Iris pigment epithelial cell (primary cell): ENCODE measurements at places on chromosomes 1 and 21.
A peak's percentile ranks its signal among the peaks of the same experiment; 100 is the strongest.

- no peak for DNase-seq
Measured at GRCh38 chr1:61000327-61000726, 82.0 kb upstream of the NFIA start.

- DNase-seq, result no peak
Measured at GRCh38 chr1:223680188-223680587, 14.7 kb upstream of the CAPN8 start.

GRCh38 chr1:58325866-58326265, 220.7 kb downstream of the OMA1 start:
- DNase-seq, result no peak

- DNase-seq, result peak; percentile 94
Measured at GRCh38 chr1:233613252-233614172, at the start of gene KCNK1. TSS of gene KCNK1 (plus strand) at chr1:233614106. CDS start at chr1:233614172, 66 bp downstream.

- no peak for DNase-seq
Measured at GRCh38 chr21:31530897-31531705, 128.4 kb upstream of the SOD1 start.

DNA sequence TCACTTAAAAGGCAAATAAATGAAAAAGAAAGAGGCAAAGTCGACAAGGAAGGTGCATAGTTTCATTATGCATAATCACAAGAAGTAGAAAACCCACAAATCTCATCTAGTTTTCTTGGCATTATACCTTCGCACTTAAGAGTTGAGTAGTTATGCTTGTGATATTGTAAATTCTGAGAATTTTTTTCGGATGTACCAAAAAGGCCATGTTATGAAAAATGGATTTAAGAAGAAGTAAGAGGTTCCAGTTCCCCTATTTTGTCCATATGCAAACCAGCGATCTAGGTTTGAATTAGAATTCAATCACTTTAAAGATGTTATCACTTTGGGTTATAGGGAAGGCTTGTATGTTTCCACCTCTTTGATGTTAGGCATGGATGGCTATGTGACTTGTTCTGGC, 7.9 kb upstream of the ERICH3 start:
- DNase-seq, result no peak

DNA sequence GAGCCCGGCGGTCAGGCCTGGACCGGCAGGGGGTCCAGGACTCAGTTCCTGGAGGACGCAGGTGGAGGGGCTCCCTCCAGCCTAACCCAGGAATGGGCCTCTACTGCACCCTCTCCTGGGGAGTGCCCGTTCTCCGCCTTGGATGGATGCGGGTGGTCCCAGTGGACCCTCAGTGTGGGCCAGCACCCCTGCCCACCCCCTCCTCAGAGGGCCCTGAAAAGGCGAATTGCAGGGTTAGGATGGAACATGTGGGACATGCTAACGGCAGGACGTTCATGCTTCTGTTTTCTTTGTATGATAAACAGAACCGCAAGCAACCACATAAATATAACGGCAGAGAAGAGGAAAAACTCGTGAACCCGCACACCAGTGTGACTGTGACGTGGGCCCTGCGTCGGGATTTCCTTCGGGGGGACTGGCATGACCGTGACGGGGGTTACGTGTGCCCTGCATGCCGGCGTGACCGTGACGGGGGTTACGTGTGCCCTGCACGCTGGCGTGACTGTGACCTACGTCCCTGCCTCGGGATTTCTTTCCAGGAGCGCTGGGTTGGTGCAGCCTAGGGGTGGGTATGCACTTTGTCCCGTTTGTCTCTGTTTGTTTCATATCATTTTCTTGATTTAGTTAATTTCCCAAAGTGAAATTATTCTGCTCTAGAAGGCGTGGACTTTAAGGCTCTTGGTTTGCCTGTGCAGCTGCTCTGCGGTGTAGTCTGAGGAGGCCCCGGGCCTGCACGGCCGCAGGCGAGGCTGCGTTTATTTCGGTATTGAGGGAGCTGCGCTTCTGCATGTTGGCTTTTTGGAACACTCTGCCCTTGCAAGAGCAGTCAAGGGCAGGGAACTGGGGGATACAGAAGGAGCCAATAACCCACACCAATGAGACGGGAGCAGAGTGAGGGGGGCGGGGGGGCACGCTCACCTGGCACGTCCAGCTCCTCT, 3.1 kb downstream of the FTCD start:
- DNase-seq, result no peak

DNA sequence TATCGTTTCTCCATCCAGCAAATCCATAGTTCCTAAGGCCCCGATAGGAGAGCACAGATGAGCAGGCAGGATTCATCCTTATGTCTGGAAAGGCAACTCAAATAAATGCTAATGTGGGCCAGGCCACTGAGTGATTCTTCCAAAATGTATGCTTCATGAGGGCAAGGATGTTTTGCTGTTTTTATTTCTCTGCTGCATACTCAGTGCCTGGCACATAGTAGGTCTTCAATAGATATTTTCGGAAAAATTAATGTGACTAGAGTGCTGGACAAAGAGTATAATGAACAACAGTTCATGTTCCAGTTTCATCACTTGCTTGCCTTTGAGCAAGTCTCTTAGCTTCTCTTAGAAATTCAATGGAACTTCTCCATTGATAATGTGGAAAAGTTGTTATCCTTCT, 357.7 kb downstream of the PRDM2 start:
- no peak for DNase-seq

- DNase-seq, result no peak
Measured at GRCh38 chr1:247107694-247108093, 3.5 kb upstream of the ZNF669 start.

DNA sequence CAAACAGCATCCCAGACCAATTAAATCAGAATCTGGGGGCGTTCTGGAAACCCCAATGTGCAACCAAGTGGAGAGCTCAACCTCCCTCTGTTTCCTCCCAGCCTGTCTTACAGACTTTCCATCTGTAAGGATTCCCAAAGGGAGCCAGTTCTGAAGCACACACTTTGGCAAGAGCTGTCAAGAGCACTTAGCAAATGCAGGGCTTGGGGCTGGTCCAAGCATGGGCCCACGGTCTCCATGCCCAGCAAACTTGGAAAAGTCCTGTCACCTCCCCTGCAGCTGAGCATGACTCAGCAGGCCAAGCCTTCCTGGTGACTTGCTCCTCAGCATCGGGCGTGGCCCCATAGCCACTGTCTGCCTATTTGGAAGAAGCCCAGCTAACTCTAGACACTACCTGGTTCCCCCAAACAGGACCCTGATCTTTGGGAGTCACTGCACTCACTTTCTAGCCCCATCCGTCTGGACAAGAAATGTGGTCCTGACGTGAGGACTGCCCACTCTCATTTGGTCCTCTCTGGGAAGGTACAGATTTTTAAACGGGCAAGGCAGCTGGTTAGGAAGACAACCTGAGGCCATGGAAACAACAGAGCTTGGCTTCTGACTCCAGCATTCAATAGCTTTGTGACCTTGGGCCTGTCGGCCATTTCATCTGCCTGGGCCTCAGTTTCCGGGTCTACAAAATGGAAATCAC, 16.9 kb downstream of the SLC2A1 start:
- peak; percentile 71 for DNase-seq

- no peak for DNase-seq
Measured at GRCh38 chr1:211549092-211549711, 29.8 kb downstream of the SLC30A1 start.

DNA sequence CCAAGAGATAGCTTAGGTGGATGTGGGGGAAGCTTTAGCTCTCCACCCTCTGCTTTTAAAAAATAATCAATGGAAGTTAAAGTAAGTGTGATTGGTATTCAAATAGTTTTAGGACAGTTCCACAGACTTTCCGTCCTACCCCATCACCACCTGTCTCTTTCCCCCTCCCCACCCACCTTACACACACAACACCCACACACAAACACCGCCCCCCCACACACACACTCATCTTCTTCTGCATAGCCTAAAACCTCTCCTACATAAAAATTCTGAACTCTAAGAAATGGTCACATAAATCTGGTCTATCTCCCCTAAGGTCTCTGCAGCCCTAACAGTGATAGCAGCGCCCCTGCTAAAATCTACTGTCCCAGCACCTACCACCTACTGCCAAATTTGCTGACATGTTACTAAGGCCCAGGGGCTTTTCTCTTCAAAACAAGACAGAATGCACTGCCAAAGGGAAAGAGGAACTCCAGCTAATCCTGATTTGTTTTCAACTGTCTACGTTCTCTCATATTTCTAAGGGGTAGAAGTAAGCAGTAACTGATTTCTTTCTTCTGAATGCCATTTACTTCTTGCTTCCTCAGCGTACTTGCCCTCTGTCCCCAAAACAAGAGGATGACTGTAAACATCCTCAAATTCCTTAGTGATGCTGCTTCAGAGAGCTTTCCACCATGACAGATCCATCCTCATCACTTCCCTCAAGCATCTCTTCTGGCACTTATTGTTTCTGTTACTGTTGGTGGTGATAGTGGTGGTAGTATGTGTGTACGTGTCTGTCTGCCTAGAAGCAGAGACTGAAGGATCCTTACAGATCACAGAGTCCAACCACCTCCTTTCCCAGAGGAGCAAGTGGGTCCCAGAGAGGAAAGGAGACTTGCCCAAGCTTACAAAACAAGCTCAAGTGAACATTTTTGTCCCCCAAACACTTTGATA, 56.8 kb downstream of the LUZP1 start:
- no peak for DNase-seq

GRCh38 chr1:173206816-173207568, at the start of gene TNFSF4:
TSS of gene TNFSF4 (minus strand) at chr1:173207331. CDS start at chr1:173207176, 155 bp downstream.
- no peak for DNase-seq

DNA sequence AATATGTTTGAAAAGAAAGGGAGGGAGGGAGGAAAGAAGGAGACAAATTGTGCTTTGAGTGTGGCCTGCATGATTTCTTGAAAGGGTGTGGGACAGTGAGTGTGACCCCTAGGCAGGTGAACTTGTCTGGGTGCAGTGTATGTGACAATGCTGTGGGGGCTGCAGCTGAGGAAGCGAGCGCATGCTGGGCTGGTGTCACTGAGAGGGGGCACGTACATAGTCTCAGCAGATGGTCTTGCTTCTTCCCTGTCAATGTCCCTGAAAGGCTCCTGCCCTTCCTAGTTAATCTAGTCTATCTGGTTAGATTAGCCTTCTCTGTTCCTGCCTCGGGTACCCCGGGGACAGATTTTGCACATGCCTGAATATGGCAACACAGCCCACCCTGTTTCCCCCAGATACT, 9.8 kb downstream of the FAAH start:
- no peak for DNase-seq

DNA sequence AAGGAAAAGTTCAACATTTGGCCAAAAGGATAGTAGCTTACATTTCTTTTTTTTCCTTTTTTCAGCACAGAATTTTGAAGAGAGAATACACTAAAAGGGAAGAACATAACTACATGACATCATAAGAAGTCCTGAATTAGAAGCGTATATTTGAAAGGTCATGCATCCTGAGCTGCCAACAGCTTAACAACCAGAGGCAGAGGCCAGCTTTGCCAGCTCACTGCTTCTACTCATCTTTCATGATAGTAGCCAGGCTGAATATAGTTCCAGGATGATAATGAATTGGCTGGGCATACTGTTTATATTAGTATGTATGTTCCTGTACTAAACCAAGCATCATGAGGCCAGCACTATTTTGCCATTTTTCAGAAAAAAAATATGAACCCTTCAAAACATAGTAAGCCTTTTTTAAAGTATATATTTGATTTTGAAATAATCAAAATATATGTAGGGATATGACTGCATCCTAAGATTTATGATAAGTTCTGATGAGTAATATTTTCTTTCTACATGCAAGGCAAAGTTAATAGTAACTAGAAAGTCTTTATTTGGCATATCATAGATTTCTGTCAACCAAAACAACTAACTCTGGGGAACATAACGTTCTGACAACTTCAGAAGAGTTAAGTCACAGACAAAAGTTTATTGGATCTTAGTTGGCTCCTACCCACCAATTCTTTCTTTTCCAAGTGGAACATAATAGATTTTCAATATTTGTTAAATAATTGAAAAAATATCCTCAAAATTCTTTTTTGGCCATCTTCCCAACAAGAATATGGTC, 123.2 kb downstream of the DPYD start:
- peak; percentile 57 for DNase-seq

- no peak for DNase-seq
Measured at GRCh38 chr1:92922356-92923035, 38.8 kb downstream of the DIPK1A start.

DNA sequence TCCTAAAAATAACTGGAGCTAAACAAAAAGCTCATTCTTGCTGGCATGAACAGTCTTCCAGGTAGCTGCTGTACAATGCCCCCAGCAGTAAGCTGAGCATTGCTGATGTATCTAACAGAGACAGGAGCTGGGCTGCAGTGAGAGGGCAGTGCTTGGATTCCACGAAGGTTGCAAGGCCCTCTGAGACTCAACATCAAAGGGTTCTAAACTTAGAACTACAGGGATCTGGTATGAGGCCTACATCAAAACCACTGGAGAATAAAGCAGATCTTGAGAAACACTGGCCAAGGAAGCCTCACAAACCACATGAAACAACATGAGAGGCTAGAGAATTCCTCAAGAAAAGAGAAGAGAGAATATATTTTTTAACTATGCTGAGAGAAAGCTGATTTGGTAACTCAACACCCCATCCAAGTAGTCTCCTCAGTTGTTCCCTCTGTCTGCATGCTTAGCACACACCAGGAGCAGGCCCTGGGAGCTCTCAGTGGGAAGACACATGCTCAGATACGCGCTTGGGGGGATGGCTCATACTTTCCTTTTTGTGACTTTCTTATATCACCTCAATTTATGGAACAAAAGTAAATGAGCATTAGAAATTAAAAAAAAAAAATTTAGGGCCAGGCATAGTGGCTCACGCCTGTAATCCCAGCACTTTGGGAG, 27.7 kb downstream of the DSTYK start:
- peak; percentile 34 for DNase-seq

- no peak for DNase-seq
Measured at GRCh38 chr21:39952265-39952664, 85.0 kb downstream of the PCP4 start.

GRCh38 chr21:44949779-44950198, 10.0 kb downstream of the SLX9 start:
- DNase-seq, result peak; percentile 67

DNA sequence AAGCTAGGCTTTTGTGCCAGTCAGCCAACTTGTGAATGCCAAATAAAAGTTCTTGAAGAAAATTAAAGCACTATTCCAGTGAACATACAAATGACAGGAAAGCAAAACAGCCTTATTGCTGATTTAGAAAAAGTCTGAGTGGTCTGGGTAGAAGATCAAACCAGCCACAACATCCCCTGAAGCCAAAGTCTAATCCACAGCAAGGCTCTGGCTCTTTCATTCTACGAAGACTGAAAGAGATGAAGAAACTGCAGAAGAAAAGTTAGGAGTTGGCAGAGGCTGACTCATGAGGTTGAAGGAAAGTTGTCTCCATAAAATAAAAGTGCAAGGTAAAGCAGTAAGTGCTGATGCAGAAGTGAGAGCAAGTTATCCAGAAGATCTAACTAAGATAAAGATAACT, 65.9 kb downstream of the LHX4 start:
- DNase-seq, result no peak

- peak; percentile 75 for DNase-seq
Measured at GRCh38 chr1:36327421-36328087, 4.1 kb upstream of the EVA1B start.

GRCh38 chr1:61053712-61054600, 28.4 kb upstream of the NFIA start:
- no peak for DNase-seq

DNA sequence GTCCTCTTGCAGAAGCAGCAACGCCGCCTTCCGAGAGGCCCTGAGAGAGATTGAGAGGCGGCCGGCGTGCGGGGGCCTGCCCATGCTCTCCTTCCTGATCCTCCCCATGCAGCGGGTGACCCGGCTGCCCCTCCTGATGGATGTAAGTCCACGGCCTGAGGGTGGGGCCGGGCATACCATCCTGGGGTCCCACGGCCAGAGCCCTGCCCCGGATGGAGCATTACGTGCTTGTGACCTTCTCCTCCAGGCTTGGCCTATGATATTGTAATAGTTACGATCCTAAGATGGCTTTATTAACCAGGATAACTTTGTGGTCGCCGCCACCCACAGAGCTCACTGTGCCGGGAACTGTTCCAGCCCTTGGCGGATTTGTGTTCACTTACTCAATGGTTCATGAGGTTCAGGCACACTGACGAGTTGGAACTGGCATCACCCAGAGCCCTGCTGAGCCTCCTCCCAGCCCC, 18.9 kb downstream of the ARHGEF16 start:
- peak; percentile 90 for DNase-seq
